ENCODE measurements at places on chromosomes 6 and 20.

DNA sequence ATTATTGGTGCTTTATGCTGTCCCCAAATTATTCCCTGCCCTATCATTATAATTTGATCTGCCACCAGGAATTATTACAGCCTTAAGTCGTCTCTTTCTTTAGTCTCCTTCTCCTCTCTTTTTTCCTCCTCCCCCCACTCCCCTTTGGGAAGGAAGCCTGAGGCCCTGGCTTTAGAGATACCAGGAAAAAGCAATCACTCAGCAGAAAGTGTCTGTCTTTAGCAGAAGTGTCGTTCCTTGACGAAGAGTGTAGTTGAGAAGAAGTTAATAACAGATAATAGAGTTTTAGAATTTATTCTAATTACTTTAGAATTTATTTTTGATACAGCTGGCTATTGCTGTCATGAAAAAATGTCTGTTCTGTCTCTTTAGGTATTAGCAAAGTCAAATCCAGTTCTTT, 16.5 kb downstream of the LIN28B start:
- DNase-seq = no peak

DNA sequence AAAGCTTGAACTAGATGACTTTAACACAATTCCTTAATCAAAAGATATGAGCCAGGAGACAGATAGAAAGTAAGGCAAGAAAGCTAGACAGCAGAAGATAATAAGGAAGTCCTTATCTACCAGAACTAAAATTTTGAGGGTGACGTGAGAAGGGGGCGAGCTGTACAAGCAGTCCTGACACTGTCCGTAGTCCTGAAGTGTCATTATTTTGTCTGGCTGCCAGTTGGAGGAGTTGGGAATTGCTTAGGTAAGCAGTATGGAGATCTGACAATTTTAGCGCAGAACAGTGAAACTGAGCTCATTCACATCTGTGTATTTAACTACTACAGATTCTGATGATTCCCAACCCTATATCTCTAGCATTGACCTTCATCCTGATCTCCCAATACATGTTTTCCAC, 25.8 kb upstream of the CEP85L start:
- DNase-seq = no peak

- DNase-seq = no peak
Observed at GRCh38 chr20:13105864-13106457, 97.2 kb downstream of the SPTLC3 start.

GRCh38 chr6:34529665-34530327, 26.3 kb downstream of the SPDEF start:
- DNase-seq = no peak

- DNase-seq = no peak
Observed at GRCh38 chr6:99310553-99310952, 38.9 kb downstream of the FAXC start.

DNA sequence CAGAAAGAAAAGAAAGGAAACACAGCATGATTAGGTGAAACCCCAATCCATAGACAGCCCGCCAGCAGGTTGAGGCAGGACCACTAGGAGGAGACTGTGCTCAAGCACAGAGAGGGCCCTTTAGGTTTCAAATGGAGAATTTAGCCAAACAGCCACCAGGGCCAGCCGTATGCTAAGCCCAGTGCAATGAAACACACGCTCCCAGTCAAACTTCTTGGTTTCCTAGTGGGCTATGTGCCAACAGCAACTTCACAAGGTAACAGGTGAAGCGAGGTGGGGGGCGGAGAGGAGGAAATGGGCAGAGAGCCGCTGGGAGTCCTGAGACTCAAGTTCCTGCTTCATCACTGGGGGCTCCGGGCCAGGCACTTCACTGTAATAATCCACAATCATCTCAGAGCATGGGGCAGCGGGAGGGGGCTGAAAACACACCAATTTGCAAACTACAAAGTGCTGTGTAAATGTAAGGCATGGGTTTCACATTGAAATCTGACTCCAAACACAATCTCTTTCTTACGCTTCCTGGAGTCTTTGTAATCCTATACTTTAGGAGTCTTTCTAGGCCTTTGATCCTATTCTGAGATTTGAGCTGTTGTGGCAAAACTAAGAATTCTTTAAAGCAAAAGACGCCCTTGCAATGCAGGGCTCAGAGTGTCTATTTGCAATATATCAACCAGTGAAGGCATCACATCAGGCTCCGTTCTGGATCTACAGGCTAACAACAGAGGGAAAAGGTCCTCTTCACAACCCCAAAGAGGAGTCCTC, 117.3 kb downstream of the OPRM1 start:
- no peak for DNase-seq

DNA sequence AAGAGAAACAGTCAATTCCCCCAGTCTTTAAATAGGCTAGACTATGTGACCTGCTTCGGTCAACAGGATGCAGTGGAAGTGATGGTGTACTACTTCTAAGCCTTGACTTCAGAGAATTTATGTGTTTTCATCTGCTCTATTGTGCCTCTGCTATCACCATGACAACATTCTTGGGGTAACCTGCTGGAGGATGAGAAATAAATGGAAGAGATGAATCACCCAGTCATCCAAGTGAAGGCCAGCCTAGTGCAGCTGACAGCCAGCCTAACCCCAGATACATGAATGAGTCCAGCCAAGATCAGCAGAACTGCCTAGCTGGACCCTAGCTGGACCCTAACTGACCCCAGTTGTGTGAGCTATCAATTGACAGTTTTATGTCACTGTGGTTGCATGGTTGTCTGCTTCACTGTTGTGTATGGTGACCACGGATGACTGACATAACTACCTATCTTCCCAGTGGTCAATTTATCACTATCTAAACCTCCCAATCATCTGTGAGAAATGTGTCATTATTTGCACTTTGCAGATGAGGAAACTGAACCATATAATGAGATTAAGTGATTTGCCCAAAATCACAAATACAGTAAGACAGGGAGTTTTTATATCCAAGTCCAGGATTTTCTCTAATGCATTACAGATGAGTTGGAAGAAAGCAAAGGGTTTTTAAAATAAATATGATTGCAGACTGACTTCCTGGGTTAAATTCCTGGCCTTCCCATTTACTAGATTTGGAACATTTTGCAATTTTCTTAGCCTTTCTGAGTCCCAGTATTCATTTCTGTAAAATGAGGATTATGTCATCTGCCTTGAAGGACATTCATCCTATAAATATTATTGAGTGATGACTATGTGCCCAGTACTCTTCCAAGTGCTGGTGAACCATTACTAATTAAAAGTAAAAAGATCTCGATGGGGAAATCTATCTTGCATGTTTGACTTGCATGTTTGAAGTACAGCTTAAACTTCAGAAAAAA, 136.4 kb upstream of the PLCB4 start:
- peak; percentile 72 for DNase-seq

DNA sequence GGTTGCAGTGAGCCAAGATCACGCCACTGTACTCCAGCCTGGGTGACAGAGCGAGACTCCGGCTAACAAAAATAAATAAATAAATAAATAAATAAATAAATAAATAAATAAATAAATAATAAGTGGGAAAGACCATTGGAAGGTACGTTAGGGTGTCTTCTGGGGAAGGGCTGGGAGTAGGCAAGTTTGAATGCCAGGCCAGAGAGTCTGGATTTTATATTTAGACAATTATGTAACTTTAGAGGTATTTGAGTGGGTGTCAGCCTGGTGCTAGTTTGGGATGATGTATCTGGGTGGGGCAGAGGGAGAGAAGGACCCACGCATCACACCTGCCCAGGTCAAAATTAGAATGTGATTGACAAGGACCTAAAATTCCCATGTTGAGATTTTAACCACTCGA, 108.5 kb upstream of the PRND start:
- no peak for DNase-seq

GRCh38 chr6:135085700-135086413, 31.2 kb upstream of the HBS1L start:
- DNase-seq = no peak

- no peak for DNase-seq
Observed at GRCh38 chr6:31251261-31251660, 20.6 kb downstream of the HLA-C start.

GRCh38 chr20:16209951-16210361, 363.3 kb downstream of the KIF16B start:
- peak; percentile 49 for DNase-seq

- DNase-seq = no peak
Observed at GRCh38 chr20:18916886-18917750, 103.5 kb downstream of the SCP2D1 start.

- DNase-seq = no peak
Observed at GRCh38 chr6:159978291-159979135, 9.6 kb downstream of the IGF2R start.

DNA sequence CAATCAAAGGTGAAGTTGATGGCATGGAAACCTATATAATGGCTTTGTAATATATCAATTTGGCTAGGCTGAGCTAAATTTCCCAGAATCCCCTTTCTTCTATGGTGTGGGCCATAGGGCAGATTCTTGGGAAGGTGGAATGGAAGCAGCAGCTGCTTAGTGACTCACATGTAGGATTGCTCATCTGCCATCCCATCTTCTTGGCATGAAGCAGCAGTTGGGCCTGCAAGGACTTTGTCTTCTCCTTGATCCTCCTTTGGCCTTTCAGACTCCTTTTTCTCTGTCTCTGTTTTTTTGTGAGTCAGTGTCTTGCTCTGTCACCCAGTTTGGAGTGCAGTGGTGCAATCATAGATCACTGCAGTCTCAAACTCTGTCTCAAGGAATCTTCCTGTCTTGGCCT, 52.6 kb upstream of the CEP162 start:
- DNase-seq = no peak

GRCh38 chr6:56984361-56984760, 29.5 kb downstream of the BEND6 start:
- no peak for DNase-seq

DNA sequence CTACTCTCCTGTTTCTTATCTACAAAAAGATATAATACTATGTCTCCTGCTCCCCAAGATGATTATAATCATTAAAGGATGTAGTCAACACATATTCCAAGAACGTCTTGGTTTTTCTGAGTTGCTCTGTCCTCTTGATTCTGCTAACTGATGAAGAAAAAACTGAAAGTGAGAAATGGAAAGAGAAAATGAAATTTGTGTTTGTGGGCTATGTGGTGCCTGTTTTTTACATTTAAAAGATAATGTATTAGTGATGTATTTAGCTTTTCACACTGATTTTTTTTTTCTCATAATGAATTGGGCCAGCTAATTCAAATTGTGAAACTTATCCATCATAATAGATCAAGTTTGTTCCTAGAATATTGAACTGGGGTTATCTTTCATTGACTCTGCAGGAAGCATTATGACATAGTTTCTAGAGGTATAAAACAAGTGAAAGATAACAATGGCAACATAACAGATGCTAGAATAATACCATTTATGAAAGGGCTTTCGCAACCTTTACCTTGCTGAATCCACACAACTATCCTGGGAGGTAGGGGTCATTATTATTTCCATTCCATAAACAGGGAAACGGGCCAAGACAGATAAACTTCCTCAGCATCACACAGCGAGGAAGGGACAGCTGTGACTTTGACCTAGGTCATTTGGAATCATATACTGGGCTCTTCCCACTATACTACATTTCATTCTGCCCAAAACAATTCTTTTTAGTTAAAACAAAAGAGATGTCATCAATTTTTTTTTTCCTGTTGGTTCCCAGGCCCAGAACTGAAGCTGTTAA, 336.7 kb downstream of the GJA1 start:
- DNase-seq = no peak

- no peak for DNase-seq
Observed at GRCh38 chr20:57735831-57736737, 26.3 kb upstream of the PMEPA1 start.

DNA sequence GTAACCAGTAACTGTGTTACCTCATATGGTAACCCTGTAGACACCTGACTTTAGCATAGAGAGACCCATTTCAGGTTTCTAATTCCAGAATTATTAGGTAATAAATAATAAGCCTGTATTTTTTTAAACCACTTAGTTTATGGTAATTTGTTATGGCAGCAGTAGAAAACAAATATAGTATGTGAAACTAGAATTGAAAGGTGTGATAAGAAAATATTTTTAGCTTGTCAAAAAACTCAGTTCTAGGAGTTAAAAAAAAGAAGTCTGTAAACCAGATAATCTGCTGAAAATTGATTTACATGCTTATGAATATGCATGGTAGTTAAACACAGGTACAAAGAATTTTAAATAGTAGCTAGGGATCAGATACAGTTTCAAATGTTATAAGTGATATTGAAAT, 695.0 kb upstream of the GJE1 start:
- DNase-seq = no peak

DNA sequence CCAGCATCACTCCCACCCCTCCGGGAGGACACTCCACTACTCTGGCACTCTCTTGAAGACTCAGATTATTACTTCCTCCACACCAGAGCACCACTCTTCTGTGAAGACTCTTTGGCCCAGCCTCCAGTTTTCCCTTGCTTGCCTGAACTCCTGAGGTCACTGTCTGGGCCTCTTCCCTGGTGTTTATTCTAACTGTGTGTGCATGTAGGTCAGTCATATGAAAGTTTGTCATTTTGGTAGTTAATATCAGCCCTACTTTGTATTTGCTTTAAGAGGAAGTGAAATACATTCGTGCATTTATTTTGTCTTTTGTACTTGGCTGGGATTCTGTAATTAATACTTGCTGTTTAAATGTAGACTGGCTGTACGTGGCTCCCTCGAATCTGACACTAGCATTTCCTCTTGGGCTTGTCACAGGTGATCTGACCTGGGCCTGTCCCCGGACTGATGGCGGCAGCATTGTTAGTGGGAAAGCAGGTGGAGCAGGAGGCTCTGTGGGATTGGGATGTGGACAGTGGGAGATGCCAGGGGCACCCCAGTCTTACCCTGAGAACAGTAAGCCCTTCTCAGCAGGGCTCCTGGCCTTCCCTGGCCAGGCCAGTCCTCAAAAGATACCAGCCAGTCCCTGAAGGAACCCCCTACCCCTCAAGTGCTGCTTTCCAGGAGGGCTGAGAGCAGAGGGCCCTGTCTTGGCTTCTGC, 350.5 kb downstream of the CDC5L start:
- DNase-seq = no peak

DNA sequence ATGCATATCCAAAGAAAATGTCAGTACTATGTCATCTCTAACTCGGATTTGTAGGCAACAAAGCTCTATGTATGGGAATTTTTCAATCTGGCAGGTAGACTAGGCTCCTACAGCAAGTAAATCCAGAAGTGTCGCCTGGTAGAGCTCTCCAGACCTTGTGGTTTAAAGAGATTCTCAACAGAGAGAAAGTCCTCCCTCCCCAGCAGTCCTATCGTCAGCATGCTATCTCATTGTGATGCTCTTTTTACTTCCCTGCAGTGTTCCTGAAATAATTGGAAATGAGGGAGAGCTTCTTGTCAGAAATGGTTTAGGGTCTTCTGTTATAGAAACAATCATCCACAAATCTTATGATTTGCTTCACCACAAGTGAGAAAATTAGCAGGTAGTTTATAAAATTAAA, 395.4 kb downstream of the FRK start:
- no peak for DNase-seq
